ENCODE measurements at places on chromosomes 7 and 10.
A peak's percentile ranks its signal among the peaks of the same experiment; 100 is the strongest.

DNA sequence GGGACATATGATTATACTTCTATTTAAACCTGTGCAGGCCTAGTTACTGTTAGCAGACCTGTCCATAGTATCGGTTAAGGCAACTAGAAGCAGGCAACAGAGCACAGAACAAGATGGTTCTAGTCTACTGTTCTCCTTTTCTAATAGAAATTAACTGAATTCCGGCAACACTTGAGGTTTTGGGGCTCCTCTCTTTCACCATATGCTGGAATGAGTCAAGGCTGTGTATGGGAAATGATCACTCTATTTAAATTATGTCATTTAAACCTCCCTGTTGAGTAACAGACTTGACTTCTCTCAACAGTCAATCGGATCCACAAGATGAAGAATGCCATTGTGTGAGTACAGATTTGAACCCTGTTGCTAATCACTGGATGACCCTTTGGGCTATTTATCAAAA lies 6.2 kb upstream of the OTUD1 start:
- DNase-seq: no peak

- DNase-seq: no peak
Measured at GRCh38 chr7:158025686-158026600, 561.7 kb downstream of the PTPRN2 start.

- DNase-seq: no peak
Measured at GRCh38 chr10:93568105-93568390, 1.6 kb downstream of the FFAR4 start.

DNA sequence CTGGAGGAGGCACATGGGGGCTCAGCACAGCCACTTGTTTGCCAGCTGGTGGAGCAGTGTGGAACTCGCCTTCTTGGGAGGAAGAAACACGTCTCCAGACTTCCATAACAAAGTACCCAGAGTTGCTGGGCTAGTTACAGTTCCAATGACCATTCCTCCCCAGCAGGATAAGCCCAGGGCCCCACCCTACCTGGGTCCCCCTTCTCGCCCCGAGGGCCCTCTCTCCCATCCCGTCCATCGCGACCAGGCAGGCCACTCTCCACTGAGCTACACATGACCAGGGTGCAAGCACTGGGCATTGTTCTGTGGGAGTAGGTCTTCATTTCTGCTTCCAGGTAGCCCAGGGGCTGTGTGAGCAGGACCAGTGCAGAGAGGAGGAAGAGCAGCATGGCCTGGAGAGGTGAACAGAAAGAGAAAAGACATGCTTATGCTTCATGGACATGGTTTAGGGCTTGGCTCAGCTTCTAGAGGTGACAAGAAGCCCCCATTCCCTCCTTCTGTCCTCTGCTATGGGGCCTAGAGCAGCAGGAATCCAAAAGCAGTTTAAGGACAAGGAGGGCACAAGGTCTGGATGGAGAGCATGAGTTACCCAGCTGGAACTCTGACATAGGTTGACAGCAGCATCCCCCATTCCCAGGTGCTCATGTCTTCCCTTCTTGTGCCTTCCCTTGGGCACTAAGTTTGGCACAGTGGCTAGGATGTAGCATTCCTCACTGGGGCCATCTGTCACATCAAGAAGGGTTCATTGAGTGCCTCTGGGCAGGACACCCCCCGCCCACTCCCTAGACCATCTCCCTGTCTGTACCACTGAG lies 2.4 kb downstream of the SFTPD start:
- DNase-seq: no peak

- DNase-seq: no peak
Measured at GRCh38 chr10:25747084-25747483, 186.9 kb upstream of the MYO3A start.

DNA sequence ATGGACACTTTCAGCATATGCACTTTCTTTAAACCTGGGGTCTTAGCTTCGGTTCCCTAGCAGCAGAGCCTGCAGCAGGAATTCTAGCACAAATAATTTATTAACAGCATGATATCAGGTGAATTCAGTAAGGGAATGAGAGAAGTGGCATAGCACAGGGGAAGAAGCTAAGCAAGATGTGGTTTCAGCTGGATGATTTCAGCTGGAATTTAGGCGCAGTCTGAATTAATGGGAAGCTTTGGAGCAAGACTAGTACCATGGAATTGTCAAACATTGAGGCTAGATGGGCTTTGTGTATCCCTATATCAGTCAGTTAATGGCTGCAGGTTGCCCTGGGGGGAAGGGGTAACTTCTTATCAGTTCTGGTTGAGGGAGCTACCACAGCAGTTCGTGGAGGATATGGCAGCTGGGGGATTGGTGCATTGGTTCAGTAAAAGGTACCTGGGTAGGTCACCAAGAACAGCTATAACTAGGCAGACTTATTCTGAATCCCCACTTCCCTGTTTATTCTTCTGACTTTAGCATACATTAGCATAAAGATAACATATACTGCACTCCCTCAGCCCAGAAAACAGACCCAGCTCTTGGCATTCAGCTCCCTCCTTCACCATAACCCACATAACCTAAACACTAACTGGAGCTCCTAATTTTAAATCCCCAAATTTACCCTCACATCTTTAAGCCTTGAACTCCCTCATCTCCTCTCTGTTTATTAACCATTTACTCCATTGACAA lies 46.8 kb upstream of the NAMPT start:
- no peak for DNase-seq

GRCh38 chr10:63673246-63673645 lies 152.0 kb downstream of the REEP3 start:
- DNase-seq: no peak

GRCh38 chr10:23870651-23871610 lies 338.0 kb upstream of the KIAA1217 start:
- no peak for DNase-seq

GRCh38 chr10:69969977-69970376 lies 82.7 kb upstream of the MACROH2A2 start:
- DNase-seq: no peak

- DNase-seq: no peak
Measured at GRCh38 chr7:112946350-112946749, 140.3 kb downstream of the GPR85 start.

GRCh38 chr10:103958996-103959395 lies 7.9 kb upstream of the SLK start:
- DNase-seq: no peak

DNA sequence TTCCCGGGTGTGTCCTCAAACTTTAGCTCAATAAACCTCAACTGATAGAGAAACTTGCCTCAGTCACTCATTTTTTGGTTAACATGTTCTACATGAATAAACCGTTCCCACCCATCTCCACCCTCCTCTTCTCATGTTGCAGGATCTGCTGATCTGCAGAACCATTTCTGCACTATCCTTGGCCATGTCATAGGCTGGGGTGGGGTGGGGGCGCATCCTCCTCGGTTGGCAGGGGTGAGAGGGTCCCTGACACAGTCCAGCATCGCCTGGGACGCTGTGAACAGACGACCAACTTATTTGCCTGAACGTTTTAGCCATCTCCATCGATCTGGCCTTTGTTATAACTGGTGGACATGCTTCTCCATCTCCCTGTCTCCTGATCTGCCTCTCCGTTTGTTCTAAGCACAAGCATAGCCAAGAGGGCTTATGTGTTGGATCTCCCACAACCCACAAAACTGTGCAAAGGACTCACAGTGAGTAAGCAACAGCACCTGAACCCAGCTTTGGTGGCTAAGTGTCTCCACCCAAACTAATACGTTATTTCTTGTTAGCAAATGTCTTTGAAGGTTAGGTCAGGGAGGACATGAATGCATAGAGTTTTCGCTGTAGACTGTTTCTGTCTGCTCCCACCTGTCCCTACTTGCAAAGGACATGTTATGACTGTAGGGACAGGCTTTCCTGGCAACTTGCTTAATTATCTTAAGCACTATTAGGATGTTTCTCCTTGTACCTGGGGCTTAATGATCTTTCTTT lies 51.7 kb downstream of the PRKCQ start:
- no peak for DNase-seq

GRCh38 chr10:125034675-125035074 lies 92.8 kb downstream of the ZRANB1 start:
- no peak for DNase-seq

GRCh38 chr10:56296618-56297017 lies 64.4 kb downstream of the ZWINT start:
- no peak for DNase-seq

- DNase-seq: no peak
Measured at GRCh38 chr7:21099955-21100354, 313.3 kb upstream of the SP8 start.

DNA sequence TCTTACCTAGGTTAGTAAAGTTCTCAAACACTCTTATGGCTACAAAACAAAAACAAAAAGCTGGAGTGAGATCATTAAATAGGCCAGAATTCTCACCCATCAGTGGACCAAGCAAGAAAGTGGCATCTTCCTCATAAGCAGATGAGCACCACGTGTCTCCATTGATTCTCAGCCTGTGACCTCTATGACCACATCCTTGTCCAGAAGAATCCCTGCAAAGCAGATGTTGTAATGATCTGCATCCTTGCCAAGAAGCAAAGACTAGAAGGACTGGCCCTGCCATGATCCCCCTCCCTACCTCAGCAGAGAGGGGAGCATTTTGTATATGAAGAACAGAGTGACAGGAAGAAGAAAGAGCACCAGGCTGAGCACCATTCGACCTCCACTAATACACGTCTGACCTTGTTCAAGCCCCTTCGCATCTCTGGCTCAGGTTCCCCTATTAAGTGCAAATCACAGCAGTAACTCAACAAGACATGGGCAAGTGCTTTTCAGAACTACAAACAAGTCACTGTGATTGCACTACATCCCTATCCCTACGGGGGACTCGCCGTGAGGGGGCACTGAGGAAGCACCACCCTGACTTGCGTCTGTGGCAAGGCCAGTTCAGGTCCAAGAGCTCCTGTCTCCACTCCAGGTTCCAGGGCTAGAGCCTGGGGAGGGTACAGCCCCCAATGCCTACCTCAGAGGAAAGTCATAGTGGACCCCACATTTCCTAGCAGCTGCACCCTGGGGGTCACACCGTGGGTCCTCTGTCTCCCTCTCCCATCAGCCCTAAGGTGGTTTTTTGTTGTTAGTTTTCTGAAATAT lies 22.2 kb upstream of the RASSF4 start:
- no peak for DNase-seq

DNA sequence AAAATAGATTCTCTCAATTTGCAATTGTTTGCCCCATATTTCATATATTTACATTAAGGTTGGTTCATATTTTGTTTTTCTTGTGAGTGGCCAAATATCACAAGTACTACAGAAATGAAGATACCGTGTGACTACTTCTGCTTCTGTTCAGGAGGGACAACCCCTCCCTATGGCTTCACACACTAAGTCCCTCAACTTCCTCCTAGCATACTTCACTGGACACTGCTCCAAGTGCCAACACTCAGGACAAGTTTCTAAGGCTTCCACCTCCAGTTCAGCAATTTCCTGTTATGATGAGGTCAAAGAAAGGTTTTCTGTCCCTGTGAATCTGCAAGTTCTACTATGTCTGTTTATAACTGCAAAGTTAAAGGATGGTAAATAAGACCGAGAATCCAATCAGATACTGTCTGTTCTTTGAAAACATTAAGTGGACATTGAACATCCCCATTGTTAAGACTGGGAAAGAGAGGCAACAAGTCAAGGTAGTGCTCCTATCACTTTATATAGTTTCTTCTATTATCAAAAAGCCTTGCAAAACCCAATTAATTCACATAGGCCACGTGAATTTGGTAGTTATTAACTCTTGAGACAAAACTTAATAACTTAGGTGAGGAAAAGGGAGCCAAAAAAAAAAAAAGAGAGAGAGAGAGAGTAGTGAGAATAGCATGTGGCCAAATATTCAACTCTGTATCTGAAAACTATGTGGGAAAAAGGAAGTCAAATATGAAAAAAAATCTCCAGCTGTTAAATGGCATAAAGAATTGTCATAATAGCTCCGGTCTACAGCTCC lies 81.3 kb upstream of the DKK1 start:
- DNase-seq: no peak

- DNase-seq: no peak
Measured at GRCh38 chr7:22275661-22276060, 81.3 kb downstream of the RAPGEF5 start.

GRCh38 chr7:39757604-39758003 lies 134.2 kb downstream of the RALA start:
- DNase-seq: no peak

DNA sequence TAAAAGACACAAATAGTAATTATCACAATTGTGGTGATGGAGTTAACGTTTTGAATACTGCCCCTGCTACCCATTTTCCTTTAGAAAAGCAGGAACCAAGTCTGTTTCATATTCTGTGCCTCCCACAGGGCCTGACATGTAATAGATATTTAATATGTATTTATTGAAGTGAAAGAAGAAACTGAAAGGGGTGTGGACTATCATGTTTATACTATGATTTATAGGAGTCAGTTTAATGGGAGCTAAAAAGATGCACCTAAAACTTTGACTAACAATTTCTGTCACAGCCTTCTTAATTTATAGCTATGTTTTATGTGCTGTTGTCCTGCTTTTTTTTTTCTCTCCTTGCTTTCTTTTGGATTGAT lies 24.1 kb upstream of the BHLHA15 start:
- no peak for DNase-seq

DNA sequence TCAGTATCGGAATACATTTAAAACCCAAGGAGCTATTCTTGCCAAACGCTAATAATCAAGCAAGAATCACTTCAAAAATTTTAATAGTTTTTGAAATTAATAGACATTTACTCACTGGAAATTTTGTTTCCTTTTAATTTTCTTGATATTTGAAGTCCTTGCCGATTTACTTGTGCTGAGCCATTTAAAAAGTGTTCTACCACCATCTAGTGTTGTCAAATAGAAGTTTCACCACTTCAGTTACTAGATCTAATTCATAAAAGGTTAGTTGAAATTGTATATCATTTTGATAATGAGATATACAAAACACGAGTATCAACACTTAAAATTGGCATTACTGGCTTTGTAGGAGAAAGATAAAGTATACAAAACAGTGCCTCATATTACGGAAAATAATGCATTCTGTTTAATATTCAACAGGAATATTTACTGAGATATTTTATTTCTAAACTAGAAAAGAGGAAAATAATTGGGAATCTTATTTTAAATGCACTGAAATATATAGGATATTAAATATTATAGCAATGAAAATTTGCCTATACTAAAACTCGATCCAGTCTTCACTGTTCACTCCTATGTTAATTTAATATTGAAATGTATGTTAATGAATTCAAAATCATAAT lies 664.8 kb upstream of the SEMA3D start:
- DNase-seq: no peak

GRCh38 chr10:99993701-99994689 lies 15.8 kb downstream of the DNMBP start:
- peak; percentile 32 for DNase-seq

- DNase-seq: no peak
Measured at GRCh38 chr10:24804956-24805355, 81.3 kb upstream of the ARHGAP21 start.

Data from stimulated activated CD8-positive, alpha-beta memory T cell treated with anti-CD3 and anti-CD28 coated beads, Interleukin-4, amount 100 ng/mL, for 1 hour (primary cell).